ENCODE measurements at places on chromosomes 7 and 10. TPM values are rescaled to one million over a fixed set of nuclear protein-coding genes. Genes with fewer than 3 reads are reported as not detected.

- no peaks in the 10 kb centered on the region for H3K27me3 ChIP-seq
- DNase-seq: peak; percentile 91
- H3K36me3 ChIP-seq: no peaks in the 10 kb centered on the region
- H3K4me3 ChIP-seq: peak overlapping the region; percentile 86
- H3K4me1 ChIP-seq: peaks cover 23% of the 10 kb centered on the region
- H3K27ac ChIP-seq: peak overlapping the region; percentile 99
Observed at GRCh38 chr10:17643339-17643754, 604 bp upstream of the STAM start.

DNA sequence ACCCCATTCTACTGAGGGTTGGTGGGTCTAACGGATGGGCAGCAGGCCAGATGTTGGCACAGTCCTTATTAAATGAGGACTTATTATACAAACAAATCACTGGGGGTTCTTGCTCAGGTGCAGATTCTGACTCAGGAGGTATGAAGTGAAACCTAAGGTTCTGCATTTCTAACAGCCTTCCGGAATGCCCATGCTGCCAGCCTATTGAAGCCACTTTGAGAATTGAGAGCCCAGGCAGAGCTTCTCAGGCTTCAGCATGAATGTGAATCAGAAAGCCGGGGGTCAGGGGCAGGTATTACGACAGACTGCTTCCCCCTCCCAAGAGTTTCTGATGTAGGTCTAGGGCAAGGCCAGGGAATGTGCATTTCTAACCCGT is 34.1 kb upstream of the NPFFR1 start:
- H3K36me3 ChIP-seq: no peaks in the 10 kb centered on the region
- no peak overlapping the region for H3K27ac ChIP-seq
- H3K27me3 ChIP-seq: no peaks in the 10 kb centered on the region
- H3K4me3 ChIP-seq: no peak overlapping the region
- H3K4me1 ChIP-seq: no peaks in the 10 kb centered on the region

DNA sequence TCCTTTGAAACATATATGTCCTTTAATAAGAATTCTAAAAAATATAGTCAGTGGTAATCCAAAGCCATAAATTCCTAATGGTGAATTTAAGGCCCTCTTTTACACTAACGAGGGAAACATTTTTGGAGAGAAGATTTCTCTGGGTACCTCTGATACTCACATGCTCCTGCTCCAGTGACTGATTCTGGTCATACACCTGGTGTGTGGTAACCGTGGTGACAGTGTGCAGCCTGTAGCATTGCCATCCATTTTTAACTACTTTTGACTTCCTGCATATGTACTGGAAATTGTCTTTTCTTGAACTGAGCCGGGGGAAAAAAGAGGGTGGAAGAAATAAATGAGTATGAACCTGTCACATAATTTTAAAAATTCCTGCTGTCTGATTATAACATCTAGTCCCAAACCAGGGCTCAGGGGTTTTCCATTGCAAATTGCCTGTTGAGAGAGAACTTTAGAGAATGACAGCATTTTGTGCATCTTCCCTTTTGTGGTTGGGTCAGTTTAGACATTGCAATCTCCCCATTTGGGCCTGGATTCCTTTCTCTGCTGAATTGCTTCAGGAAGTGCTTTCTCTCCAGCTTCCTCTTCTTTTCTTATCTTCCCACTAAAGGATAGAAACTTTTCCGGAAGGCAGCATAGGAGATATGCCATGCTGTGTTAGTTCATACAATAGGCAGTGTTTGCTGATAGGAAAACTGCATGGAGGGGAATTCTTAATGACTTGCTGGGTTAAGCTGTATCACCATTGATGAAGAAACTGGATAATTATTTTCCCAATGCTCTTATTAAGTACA is 125.5 kb downstream of the GRM3 start:
- H3K27me3 ChIP-seq: no peaks in the 10 kb centered on the region
- H3K27ac ChIP-seq: no peak overlapping the region
- no peaks in the 10 kb centered on the region for H3K36me3 ChIP-seq
- no peak for DNase-seq
- H3K4me3 ChIP-seq: no peak overlapping the region

GRCh38 chr10:132953428-132953827 is 11.1 kb upstream of the CFAP46 start:
- DNase-seq: no peak
- H3K4me3 ChIP-seq: no peak overlapping the region
- no peaks in the 10 kb centered on the region for H3K4me1 ChIP-seq
- no peaks in the 10 kb centered on the region for H3K36me3 ChIP-seq

DNA sequence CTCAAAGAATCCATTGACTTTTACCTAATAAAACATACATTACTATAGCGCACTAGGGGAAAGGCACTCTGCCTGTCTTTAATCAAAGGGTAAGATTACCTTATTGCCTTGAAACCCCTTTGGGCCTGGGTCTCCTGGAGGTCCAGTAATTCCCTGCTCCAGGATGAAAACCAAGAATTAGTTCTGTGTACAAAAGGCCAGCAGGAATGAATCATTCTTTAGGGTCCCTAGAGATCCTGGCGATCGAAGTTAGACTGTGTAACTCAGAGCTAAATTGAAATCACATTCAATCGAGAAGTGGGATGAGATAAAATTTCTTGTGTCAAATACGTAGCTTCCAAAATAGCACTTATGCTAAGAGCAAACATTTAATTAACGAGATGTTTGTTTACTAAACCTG is 29.8 kb downstream of the COL28A1 start:
- peaks cover 18% of the 10 kb centered on the region for H3K4me1 ChIP-seq
- no peaks in the 10 kb centered on the region for H3K36me3 ChIP-seq
- H3K27ac ChIP-seq: no peak overlapping the region
- no peaks in the 10 kb centered on the region for H3K27me3 ChIP-seq

DNA sequence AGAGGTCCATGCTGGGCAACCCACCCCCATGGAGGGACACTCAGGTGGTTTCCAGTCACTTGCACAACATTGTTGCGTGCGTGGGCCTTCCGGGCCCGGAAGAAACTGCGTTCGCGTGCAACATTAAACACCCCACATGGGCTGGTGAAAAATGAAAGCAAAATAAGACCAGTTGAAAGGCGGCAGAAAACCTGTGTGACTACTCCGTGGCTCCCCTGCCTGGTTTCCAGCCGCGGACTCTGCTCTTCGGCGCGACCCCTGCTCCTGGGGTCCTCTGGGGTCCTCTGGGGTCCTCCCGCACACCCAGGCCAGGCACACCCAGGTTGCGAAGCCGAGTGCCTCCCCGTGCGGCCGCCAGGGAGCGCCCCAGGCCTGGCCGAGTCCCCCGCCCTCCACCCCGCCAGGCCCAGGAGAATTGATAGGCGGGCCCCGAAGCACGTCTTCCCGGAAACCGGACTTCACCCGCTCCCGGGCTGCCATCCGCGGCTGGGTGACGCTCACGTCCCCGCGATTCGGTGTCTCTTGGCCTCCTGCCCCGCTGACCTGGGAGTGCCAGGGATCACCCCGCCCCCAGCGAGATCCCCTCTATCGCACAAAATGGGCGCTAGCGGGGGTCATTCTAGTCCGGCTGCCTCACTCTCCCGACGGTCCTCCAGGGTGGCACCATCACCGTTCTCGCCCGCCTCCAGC is 1.9 kb upstream of the SH2D4B start:
- DNase-seq: peak; percentile 98
- no peaks in the 10 kb centered on the region for H3K36me3 ChIP-seq
- no peak overlapping the region for H3K27ac ChIP-seq
- no peaks in the 10 kb centered on the region for H3K27me3 ChIP-seq
- peak overlapping the region; percentile 72 for H3K4me3 ChIP-seq

- no peaks in the 10 kb centered on the region for H3K4me1 ChIP-seq
- H3K4me3 ChIP-seq: no peak overlapping the region
Observed at GRCh38 chr10:128180843-128181242, 54.6 kb upstream of the MKI67 start.

GRCh38 chr7:50456371-50457123 is 6.4 kb upstream of the FIGNL1 start:
- H3K27ac ChIP-seq: no peak overlapping the region
- no peaks in the 10 kb centered on the region for H3K36me3 ChIP-seq
- DNase-seq: no peak
- H3K27me3 ChIP-seq: peaks cover 19% of the 10 kb centered on the region

- no peak for DNase-seq
- no peak overlapping the region for H3K27ac ChIP-seq
- no peaks in the 10 kb centered on the region for H3K4me1 ChIP-seq
Observed at GRCh38 chr10:86043236-86043635, 323.4 kb downstream of the GRID1 start.

GRCh38 chr10:99403674-99404073 is 26.8 kb downstream of the GOT1 start:
- peaks cover 28% of the 10 kb centered on the region for H3K36me3 ChIP-seq
- no peaks in the 10 kb centered on the region for H3K27me3 ChIP-seq
- H3K4me1 ChIP-seq: no peaks in the 10 kb centered on the region
- H3K4me3 ChIP-seq: no peak overlapping the region
- H3K27ac ChIP-seq: no peak overlapping the region
- DNase-seq: peak; percentile 34

- DNase-seq: no peak
- no peak overlapping the region for H3K4me3 ChIP-seq
- no peaks in the 10 kb centered on the region for H3K36me3 ChIP-seq
Observed at GRCh38 chr10:10903620-10904019, 114.1 kb upstream of the CELF2 start.

- no peaks in the 10 kb centered on the region for H3K4me1 ChIP-seq
- H3K27ac ChIP-seq: no peak overlapping the region
- H3K4me3 ChIP-seq: no peak overlapping the region
Observed at GRCh38 chr10:105743343-105744056, 1102.4 kb downstream of the SORCS3 start.

The MACROH2A2 gene
- 13.8 TPM for total RNA-seq

The TSPAN13 gene
- 1.8 TPM for total RNA-seq

The SRRM3 gene
- 0.36 TPM for total RNA-seq

The ZWINT gene
- total RNA-seq: 6.8 TPM

The FAM171A1 gene
- 28.9 TPM for total RNA-seq

Data from osteoblast (primary cell).